Effector memory CD4-positive, alpha-beta T cell (primary cell): ENCODE measurements at places on chromosomes 7 and 10.

- no peak for DNase-seq
Measured at GRCh38 chr10:67171970-67172369, 246.1 kb downstream of the LRRTM3 start.

GRCh38 chr7:157301610-157302120 lies 35.1 kb upstream of the DNAJB6 start:
- no peak for DNase-seq

- no peak for DNase-seq
Measured at GRCh38 chr7:33420311-33420940, 291.1 kb downstream of the BBS9 start.

- no peak for DNase-seq
Measured at GRCh38 chr7:108869070-108869469, 299.4 kb downstream of the DNAJB9 start.

GRCh38 chr7:21070571-21071090 lies 283.9 kb upstream of the SP8 start:
- no peak for DNase-seq

GRCh38 chr10:103667356-103667755 lies 173.9 kb downstream of the NEURL1 start:
- no peak for DNase-seq

- no peak for DNase-seq
Measured at GRCh38 chr10:124829447-124830115, 28.0 kb downstream of the ABRAXAS2 start.

DNA sequence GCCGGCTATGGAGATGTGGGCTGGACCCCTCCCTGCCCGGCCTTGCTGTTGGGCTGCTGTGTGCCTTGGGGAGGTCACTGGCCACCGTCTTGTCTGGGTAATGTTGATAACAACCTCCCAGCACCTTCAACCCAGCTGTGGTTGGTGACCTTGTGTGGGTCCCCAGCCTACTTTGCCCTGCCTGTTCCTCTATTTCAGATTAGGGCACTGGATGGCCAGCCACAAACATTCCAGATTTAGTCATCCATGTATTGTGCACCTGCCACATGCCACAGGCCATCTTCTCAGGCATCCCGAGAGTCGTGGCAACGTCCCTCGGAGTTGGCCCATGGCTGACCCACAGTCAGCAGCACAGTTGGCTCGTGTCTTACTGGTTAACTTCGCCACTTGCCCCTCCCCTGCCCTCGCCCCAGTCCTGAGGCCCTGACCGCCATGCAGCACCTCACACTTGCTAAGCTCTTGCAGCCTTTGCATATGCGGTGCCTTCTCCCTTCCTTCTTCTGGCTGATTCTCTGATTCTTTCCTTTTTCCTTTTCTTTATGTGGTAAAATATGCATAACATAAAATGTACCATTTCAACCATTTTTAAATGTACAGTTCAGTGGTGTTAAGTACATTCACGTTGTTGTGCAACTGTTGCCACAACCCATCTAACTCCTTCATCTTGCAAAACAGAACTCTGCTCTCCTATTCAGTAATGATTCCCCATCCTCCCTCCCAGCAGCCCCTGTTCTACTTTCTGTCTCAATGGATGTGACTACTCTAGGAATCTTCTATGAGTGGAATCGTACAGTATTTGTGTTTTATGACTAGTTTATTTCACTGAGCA lies 60.6 kb downstream of the PRF1 start:
- no peak for DNase-seq

DNA sequence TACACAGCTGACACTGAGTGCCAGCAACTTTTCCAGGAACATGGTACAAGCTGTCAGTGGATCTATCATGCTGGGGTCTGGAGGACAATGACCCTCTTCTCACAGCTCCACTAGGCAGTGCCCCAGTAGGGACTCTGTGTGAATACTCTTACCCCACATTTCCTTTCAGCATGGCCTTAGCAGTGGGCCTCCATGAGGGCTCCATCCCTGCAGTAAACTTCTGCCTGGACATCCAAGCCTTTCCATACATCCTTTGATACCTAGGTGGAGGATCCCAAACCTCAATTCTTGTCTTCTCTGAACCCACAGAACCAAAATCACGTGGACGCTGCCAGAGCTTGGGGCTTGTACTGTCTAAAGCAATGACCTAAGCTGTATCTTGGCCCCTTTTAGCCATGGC lies 116.8 kb downstream of the IQUB start:
- DNase-seq: no peak

GRCh38 chr7:136018104-136018503 lies 40.9 kb upstream of the MTPN start:
- no peak for DNase-seq

DNA sequence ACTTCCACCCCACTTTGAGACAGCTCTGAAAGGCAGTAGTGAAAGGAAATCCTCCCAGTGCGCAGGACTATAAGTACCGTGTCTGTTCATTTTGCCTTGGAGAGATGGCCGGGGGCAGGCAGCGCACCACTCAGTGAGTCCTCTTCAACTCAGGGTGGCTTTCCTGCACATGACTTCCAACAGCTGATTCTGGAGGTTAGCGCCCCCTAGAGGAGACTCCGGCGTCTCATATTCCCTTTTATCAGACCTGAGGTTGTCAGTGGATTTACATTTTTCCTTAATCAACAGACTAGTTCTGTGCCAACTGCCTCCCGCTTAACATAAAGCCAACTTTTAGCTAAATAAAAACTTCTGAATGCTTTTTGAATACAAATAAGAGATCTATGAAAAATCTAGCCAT lies 101.0 kb downstream of the HERPUD2 start:
- no peak for DNase-seq

DNA sequence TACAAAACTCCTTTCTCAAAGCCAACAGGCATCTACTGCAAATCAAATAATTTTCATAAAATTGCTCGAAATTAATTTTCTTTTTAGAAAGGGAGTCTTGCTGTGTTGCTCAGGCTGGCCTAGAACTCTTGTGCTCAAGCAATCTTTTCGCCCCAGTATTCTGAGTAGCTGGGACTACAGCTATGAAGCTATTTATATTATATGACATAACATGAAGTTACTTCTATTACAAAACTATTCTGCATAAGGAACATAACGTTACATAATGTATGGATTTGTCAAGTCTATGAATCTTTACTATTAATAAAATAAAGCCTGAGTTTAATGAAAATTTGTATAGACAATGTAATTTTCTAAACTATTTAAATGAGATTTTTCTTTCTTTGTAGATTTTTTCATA lies 415.0 kb downstream of the PARD3 start:
- DNase-seq: no peak

- DNase-seq: no peak
Measured at GRCh38 chr7:11716185-11716584, 115.8 kb downstream of the THSD7A start.

DNA sequence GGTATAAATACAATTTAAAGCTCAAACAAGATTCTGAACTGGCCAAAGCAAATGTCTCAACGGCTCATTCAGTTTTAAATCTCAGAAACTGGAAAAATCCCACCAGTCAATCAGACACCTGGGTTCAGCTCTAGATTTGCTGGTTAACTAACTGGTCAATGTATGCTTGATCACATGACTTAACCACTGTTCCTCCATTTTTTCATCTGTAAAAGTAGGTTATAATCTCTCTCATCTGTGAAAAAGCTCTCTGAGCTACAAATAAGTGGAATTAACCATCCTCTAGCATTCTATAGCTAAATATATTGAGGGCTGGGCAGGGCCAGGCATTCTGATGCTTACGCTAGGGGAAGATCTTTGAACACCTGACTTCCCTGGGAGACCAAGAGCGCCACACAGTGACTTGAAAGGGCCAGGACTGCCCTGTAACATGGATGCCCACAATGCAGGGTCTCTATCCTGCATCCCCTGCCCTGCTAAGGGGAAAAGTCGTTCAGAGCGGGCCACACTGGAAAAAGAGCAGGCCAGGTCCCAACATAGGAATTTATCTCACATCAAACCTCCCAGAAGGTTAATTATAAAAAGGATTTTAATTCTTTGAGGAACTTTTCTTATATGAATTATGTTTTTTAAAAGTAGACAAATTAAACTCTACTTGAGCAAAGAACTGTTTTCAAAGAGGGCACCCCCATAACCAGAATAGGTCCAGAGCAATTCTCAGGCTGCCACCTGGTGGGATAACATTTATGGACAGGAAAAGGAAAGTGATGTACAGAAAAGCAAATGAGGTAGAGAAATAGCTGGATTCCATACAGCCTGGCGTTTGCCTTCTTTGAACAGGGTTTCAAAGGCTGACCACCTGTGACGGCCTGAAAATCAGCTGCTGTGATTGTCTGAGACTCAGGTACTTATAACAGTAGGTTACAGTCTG lies 1.8 kb downstream of the RP9 start:
- DNase-seq: peak; percentile 29

- DNase-seq: no peak
Measured at GRCh38 chr7:116554436-116554835, 29.6 kb downstream of the CAV1 start.

GRCh38 chr7:90723866-90724265 lies 127.7 kb downstream of the CDK14 start:
- no peak for DNase-seq

DNA sequence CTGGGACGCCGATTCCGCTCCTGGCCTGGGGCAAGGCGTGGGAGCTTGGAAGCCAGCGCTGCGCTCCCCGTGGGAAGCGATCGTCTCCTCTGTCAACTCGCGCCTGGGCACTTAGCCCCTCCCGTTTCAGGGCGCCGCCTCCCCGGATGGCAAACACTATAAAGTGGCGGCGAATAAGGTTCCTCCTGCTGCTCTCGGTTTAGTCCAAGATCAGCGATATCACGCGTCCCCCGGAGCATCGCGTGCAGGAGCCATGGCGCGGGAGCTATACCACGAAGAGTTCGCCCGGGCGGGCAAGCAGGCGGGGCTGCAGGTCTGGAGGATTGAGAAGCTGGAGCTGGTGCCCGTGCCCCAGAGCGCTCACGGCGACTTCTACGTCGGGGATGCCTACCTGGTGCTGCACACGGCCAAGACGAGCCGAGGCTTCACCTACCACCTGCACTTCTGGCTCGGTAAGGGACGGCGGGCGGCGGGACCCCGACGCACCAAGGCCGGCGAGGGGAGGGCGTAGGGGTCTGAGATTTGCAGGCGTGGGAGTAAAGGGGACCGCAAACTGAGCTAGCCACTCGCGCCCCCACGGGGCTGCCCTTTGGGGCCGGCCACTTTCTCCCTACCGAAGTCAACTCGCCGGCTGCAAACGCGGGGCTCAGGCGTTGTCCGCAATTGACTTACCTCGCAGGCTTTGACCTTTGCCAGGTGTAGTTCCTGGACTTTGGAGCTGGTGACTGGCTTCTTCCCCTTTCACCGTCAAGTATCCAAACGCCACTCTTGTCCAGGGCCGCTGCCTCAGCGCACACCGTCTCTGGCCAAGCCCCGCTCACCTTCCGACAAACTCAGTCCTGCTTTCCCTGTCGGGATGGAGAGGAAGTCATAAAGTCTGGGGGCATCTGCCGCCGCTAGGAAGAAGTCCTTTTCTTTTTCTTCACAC lies at the start of gene SCIN:
Gene SCIN (plus strand): TSS at position 187 of the 928 bp plus-strand sequence. CDS start 67 bp downstream, at position 254.
- DNase-seq: peak; percentile 2

GRCh38 chr10:49231086-49231820 lies 43.1 kb upstream of the TMEM273 start:
- DNase-seq: no peak

- no peak for DNase-seq
Measured at GRCh38 chr7:45646207-45646821, 72.1 kb downstream of the ADCY1 start.

DNA sequence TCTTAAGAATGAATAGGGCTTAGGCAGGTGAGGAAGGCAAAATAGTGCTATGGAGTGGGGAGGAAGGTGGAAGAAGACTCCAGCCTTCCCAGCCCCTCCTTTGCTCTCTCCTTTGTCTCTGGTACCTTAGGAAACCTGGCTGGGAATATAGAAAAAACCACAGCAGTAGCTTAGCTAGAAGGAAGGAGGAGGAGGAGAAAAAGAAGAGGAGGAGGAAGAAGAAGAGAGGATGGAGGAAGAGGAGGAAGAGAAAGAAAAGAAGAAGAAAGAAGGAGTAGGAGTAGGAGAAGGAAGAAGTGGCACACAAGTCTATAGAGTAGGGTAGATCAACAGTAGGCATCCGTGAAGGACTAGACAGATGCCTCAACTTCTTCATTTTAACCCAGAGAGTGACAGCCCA lies 36.5 kb upstream of the FAM180A start:
- no peak for DNase-seq

DNA sequence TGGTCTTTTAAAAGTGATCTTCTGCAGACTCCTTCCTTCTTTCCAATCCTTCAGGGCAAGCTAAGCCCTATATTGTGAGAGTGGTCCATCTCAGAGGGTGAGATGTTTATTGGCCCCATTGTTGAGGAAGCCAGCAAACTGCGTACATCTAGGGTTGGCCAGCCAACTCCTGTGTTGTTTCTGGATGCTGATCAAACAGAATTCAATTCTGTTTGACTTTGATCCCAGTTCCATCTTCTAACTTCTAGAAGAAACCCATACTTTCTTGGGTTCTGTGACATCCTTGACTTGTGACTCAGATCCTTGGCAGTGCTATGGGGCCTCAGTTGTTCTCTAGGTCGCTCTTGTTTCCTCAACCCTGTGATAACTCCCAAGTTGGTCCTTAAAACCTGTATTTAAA lies 116.2 kb downstream of the LSMEM1 start:
- no peak for DNase-seq

DNA sequence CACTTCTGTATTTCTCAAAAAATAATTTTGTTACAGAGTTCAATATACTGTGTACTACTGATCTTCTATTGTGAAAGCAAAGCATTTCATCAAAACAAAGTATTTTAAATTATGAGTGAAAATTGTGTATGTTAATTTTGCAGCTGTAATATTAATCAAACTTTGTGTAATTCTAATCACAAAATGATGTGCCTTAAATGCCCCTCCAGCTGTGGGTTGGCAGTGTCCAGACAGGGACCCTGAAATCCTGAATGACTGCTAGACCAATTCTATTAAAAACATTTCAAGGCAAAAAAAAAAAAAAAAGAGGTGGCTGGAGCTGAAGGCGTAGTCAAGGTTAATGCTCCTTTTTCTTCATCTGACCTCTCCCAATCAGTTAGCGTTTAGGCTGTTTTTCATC lies 36.2 kb downstream of the SCD start:
- no peak for DNase-seq

DNA sequence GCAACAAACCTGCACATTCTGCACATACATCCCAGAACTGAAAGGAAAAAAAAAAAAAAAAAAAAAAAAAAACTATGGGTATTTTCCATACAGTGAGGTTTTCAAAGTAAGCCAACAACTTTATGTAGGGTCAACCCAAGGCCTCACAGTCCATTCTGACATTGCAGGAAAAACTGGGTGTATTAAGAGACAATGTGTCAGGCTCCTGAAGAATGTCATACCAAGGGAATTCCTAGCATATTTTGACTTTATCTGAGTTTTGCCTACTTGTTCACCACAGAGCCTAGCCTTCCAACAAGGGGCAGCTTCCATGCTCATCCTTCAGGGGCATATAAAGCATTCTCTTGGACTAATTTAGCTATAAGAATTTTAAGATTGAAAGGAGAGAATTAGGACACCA lies 368.9 kb downstream of the PLXDC2 start:
- DNase-seq: no peak

- DNase-seq: no peak
Measured at GRCh38 chr10:25026463-25026862, 10.1 kb downstream of the THNSL1 start.
